ENCODE measurements at places on chromosomes 2 and 18. TPM values are rescaled to one million over a fixed set of nuclear protein-coding genes. Genes with fewer than 3 reads are reported as not detected.

DNA sequence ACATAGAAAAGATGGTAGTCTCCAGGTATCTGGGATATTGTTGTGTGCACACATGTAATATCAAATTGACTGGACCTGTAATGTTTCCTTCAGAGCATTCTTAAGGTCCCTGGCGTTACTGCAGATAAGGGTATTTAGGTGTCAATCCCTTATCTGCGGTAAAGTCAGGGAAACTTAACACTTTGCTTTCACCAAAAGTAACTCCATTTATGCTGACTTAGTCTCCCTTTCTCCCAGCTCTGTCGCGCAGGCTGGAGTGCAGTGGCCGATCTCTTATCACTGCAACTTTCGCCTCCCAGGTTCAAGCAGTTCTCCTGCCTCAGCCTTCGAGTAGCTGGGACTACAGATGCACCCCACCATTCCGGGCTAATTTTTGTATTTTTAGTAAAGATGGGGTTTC, 1.8 kb downstream of the CNNM3 start:
- DNase-seq: no peak

GRCh38 chr2:205060269-205060668, 515.0 kb downstream of the PARD3B start:
- DNase-seq: no peak

DNA sequence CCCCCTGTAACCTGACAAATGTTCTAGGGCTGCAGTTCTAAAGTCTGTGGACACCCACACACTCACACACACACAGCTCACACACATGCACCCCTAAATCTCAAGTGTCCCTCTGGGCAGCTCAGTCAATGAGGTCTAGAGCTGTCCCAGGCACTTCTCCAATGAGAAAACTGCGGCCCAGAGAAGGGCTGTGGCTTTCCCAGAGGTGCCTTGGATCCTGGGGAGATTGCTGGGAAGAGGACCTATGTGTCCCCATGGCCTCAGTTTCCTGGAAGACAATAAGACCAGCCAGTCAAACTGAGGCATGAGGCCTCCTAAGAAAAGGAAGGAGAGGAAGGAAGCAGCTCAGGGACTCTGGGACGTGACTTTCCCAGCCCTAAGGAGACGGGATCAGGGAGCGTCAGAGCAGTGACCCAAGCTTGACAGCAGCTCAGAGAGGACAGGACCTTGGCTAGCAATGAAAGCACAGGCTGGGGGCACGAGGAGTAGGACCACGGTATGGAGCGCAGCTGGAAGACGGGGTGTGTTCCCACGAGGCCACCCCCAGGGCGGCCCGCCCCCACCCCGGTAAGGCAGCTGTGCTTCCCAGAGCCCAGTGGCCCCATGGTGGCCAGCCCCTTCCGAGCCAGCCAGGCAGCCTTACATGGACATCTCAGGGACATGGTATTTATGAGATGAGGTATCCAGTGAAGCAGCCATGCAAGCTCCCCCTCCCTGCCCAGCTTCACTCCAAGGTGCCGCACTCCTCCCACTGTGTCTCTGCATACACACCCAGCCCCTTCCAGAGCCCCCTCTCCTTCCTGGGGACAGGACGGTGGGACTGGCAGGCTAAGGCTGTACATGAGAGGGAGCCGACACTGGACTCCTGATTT, 46.0 kb downstream of the TNS1 start:
- no peak for DNase-seq

DNA sequence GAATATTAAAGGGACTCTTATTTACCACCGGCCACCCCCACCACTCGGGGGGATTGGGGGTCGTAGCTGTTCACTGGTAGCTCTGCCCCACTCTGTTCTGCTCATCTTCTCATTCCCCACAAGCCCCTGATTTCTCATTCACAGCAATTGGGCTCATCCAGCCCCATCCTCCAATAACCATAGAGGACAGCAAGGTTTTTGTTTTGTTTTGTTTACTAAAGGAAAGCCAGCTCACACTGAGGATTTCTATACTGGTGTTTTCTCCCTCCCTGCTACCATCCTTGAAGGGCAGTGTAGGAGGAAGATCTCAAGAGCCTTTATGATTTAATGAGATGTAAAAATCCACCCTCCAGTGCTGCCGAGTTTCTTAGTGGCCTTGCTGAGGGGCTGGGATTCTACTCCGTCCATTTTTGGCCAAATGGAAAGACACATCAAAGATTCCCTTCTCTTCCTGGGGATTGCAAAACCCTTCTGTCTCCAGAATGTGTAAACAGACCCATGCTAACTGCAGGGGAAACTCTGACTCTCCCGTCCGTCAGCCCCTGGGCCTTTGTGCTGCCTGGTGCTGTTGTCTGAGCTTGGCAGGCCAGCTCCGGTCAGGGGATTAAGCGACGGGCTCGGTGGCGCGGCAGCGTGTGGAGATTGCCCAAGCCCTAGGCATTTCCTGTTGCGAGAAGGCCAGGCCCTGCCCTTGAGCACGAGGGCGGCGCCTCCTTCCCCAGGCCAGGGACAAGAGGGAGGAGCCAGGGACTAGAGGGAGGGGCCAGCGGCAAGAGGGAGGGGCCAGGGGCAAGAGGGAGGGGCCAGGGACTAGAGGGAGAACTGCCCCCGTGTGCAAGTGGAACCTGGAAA, 165.0 kb downstream of the ANTXR1 start:
- no peak for DNase-seq

DNA sequence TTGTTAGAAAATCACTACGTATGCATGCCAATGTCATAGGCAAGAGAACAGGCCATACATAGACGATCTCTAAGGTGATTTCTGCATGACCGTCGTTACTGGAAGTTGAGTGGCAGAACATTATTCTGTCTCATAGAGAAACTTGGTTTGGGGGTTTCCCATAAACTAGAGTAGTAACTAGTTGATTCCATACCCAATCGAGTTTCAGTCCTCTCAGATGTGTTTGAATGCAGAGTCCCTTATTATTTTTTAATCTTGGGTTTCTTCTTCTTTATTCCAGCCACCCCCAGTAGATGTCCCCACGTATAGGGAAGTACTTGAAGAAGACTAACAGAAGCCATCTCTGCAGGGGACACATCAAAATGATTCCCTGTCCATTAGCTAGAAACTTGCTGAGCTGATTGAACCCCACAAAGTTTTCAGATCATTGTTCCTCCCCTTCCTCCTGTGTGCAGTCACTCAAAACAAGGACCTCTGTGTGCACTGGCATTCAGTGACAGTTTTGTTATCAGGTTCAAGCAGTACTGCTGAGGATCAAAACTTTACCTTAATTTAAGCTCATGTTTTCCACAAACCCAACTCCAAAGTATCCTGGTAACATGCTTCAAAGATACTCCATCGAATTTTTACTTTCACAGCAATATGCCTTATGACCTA, 68.4 kb upstream of the CDCA7 start:
- no peak for DNase-seq

The SOCS6 gene
- total RNA-seq: 41.8 TPM

DNA sequence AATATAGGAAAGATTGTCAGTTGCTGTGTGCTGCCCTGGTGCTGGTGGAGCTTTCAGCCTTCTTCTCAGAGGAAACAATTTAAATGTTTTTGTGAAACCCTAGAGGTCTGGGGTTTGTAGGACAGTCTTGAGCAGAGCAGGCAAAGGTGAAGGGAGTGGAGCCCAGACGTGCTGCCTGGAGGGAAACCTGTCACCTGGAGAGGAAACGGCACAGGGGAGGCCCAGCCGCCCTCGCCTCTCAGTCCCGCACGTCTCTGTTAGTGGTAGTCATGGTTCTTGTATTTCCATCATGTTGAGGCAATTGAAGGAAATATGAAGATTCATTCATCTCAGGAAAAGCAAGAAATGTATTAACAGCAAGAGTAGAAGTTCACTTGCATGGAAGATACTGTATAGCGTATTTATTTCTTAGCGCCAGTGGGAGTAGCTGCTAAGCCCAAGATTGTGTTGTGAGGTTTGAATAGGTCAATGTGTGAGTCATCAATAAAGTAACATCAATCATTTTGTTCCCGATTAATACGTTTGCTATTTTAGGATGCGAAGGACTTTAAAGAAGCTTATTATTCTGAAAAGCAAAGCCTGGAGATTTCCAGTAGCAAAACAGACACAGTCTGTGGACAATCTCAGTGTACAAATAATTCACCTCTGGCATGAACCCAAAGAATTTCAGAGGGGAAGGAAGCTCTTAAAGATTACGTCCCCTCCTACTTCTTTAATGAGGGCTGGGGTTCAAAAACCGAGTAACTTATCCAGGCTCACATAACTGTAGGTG, 70.4 kb downstream of the LRRFIP1 start:
- DNase-seq: no peak

- no peak for DNase-seq
Measured at GRCh38 chr2:233977296-233977837, 60.2 kb downstream of the TRPM8 start.

- no peak for DNase-seq
Measured at GRCh38 chr2:73877071-73877802, 15.6 kb upstream of the ACTG2 start.

The ANKRD36C gene
- total RNA-seq: 144 TPM

The GLI2 gene
- 5.0 TPM for total RNA-seq

DNA sequence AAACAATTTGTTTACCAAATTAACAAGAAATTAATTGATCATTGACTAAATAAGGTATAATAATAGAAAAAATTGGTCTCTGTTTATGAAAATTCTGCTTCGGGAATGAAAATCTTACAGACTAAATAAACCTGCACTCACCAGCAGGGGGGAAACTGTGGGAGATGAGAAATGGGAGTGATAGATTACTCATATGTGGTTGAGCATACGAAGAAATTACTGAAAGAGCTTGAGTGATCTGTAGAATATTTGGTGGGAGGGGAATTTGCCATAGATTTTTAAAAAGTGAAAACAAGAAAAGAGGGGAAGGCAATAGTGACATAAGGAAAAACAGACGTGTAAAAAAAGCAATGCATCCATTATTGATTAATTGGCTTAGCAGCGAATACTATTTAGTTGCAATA, 2.2 kb downstream of the HMSD start:
- no peak for DNase-seq
